Foreskin fibroblast (primary cell): ENCODE measurements at places on chromosomes 5 and 9.
A peak's percentile ranks its signal among the peaks of the same experiment; 100 is the strongest.

DNA sequence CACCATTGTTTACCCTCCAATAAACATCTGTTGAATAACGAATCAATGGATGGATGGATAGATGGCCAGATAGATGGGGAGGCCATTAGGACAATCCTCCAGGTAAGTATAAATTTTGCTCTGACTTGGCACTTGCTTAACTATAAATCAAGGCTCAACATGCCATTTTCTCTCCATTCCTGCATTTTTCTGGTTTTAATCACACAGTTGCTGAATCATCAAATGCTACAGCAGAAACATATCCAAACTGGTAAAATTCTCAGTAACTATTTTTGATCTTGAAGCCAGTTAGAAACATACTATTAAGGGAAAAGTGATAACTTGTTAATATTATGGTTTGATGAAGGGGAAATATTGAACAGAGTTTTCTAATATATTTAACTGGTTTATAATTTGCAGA, 71.5 kb upstream of the MTAP start:
- no peak for DNase-seq

- peak; percentile 76 for DNase-seq
These were observed 17.0 kb upstream of the AUH start for GRCh38 chr9:91378695-91379127.

DNA sequence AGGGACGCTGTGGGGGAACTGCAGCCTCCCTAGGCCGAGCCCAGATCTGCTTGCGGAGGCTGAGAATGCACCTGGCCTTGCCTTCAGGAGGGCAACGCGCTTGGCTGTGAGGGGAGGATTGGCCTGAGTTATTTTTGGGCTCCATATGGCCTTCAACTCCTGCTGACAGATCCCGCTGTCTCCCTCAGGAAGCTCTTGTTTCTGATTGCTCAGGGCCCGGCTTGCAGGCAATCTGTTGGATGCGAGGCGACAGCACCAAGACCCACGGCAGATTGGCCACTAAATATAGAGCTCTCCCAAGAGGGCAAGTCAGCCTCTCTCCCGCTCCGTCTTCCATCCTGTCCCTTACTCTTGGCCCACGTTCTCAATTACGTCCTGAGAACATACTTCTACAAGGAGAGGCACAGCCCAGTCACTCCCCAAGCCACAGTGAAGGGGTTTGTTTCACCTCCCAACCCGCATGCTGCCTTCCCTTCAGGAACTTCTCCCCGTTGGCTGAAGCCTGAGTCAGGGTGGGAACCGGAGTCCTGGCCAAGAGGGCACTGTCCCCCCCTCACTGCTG, 53.6 kb downstream of the RASGEF1C start:
- DNase-seq = no peak

DNA sequence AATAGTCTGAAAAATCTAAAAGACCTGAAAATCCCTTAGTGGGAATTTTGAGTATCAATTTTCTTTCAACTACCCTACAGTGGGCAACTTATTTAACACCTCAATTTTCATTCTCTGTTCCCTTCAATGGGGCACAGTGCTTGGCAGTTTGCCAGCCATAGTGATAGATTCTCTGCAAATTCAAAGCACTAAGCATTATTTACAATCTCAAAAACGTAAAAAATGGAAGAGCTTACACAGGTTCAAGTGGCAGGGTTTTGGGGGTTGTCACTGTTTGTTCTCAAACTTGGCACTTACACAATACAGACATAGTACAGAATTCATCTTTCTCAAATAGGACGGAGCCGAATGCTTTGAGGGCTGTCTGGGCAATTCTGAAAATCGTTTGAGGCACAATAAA, 515.0 kb downstream of the EFNA5 start:
- no peak for DNase-seq

DNA sequence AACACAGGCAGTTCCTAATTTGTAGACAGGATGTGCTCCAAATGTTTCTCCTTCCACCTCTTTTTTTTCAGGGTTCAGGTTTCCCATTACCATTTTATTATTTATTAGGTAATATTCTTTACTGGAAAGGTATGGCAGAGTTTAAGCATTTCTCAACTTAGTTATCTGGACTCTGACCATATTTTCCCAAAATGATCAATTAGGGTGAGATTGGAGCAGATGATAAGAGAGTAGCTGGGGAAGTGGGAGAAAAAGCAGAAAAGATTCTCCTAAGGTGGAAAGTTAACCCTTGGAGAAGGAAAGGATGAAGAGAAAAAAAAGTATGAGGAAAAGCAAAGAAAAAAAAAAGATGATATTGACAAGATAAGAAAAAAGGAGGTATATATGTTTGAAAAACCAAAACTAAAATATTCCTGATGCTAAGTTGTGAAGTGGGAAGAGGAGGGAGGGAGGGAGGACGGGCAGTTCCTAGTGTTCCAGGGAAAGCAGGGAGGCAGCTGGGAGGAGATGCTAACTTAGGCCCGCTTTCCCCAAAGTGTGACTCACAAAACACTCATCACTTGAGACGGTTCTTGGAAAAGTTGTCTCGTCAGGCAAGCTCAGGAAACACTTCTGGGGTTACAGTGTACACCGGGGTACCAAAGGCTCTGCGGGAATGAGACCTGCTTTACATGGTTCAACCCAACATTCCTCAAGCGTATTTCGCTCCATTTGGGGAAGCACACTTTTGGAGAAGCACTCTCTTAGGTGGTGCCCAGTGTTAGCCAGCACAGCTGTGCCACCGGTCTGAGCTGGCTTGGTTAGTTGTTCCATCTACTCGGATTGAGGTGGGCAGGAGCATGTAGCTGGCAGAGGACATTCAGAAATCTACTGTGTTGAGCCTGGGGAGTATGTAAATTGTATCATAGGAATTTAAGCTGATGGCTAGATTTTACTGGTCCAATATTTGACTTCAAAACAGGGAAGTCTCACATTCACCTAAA, 35.1 kb downstream of the B4GALT1 start:
- DNase-seq = peak; percentile 93

- DNase-seq = no peak
These were observed 45.0 kb downstream of the IRF1 start for GRCh38 chr5:132445640-132445923.

- no peak for DNase-seq
These were observed 19.6 kb upstream of the ZCCHC7 start for GRCh38 chr9:37100741-37101140.

GRCh38 chr9:129751841-129752801, 721 bp downstream of the PTGES start:
- DNase-seq = peak; percentile 40

DNA sequence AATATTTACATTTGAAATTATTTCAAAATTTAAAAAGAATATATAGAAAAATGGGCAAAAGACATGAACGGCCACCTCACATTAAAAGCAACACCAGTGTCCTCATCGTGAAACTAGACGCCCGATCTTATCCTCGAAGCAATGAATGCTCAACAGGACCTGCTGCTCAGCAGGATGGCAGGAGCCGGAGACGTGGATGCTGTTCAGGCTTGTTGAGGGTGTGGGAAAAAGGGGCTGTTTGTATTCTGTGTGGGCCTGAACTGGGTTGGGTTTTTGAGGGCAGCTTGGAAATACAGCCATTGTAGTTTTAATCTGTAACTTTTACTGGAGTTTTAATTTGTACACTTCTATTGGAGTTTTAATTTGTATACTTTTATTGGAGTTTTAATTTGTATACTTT, 20.3 kb downstream of the EXOC3 start:
- DNase-seq = no peak

GRCh38 chr9:88816141-88816540, 175.1 kb upstream of the S1PR3 start:
- DNase-seq = no peak

- DNase-seq = no peak
These were observed 18.4 kb downstream of the ZDHHC11B start for GRCh38 chr5:765948-766631.

- DNase-seq = peak; percentile 68
These were observed 3.7 kb upstream of the SVEP1 start for GRCh38 chr9:110583237-110583636.

- no peak for DNase-seq
These were observed 217.6 kb downstream of the TMEM167A start for GRCh38 chr5:82859451-82860140.

DNA sequence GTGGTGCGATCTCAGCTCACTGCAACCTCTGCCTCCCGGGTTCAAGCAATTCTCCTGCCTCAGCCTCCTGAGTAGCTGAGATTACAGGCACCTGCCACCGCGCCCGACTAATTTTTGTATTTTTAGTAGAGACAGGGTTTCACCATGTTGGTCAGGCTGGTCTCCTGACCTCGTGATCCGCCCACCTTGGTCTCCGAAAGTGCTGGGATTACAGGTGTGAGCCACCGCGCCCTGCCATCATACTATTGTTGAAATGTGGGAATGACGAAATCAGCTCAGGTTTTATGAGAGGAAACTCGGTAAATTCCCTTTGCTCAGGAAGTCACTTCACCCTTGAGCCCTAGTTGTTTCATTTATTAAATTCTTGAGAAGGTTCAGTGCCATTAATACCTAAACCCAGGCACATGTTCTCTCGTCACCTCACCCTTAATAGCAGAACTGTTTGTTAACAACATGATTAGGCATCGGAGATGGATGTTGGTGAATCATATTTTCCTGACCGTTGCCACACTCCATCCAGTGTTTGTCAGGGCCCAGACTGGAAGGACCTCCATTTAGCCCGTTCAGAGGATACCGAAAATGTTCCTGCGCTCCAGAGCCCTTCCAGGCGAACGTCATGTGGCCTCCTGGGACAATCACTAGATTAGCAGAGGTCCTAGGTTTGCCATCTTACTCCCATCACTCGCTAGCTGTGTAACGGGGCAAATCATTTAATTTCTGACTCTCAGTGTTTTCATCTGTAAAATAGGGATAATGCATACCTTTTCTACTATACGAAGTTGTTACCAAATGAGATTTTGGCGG, 20.0 kb upstream of the CREBRF start:
- DNase-seq = no peak

DNA sequence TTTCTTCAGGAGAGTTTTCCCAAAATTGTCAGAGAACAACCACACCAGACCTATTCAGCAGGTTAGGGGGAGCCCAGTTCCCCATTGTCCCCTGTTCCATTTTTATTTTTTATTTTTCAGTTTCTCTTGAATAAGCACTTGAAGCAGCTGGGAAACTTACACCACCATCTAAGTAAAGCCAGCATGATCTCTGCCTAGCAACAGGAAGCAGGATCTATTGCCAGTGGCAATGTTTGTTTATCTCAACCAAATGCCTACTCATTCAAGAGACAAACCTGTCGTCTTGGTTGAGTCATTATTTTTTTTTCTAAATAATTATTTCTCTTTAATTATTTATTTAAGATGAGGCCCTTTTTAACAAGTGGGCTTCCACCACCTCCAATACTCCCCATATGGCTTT, 379.3 kb downstream of the PLK2 start:
- no peak for DNase-seq

GRCh38 chr5:41338136-41338675, 124.9 kb upstream of the C6 start:
- DNase-seq = no peak

DNA sequence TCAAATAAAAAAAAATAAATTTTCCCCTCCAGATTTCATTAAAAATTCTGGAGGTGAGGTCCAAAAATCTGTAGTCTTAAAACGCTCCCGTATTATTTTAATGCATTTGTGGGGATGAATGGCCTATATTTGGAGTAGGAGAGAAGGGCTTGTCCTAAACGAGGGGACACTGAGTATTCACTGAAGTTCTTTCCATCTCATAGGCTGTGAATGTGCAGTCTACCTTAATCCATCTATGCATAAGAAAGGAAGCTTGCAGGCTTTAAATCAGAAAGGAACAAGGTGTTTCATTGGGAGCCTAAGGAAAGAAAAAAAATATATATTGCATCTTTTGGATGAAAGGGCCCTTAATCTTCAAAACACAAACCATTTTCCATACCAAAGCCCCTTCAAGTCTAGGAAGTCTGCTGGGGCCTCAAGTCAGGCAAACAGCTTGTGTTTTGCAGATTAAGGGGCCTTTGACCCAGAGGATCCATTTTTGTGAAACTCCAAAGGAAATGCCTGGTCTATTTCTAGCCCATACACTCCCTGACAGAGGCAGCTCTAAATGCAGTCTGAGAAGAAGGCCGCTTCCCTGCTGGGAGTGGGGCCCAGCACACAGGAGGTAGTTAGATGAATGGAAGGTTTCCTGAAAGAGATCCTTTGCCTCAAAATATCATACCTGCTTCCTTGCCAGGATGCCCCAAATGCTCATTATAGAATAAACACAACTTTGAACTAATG, 35.6 kb downstream of the BRINP1 start:
- no peak for DNase-seq

GRCh38 chr5:138963763-138964371, 88.7 kb upstream of the LRRTM2 start:
- peak; percentile 21 for DNase-seq

- DNase-seq = no peak
These were observed 237.5 kb upstream of the ADRA1B start for GRCh38 chr5:159678657-159679392.

GRCh38 chr9:131594906-131595665, 49.8 kb downstream of the PRRT1B start:
- no peak for DNase-seq

- DNase-seq = peak; percentile 77
These were observed 822.5 kb downstream of the NR2F1-AS1 start for GRCh38 chr5:92758552-92758951.

DNA sequence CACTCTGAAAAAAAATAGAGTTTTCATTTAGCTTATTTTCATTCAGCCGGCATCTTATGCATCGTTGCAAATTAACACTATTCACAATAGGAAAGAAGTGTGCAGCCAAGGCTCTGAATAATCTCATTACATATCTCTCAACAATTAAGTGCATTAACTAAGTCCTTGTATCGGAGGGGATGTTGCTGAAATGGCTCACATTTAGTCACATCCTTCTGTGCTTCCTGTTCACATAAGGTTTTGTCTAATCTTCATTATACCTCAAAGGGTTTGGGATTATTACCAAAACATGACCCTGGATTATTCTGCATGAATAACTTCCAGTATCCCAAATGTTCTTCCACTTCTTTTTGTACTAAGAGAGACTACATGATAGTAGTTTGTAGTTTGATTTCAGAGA, 278.0 kb upstream of the GRIA1 start:
- no peak for DNase-seq

DNA sequence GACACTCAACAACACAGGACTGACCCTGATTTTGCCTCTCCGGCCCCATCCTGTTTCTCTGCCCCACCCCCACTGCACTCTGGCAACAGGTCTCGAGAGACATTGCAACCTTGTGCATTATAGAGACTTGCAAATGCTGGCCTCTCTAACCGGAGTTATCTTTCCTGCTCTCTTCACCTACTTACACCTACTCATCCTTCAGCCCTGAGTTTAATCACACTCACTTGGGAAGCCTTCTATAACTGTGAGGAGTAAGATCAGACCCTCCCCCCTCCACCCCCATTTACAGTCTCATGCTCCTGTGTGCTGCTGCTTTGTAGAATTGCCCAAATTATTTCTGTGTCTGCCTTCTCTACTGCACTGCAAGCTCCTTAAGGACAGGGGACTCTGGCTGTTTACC, 42.8 kb downstream of the WWC1 start:
- no peak for DNase-seq
